Stimulated activated CD8-positive, alpha-beta memory T cell treated with anti-CD3 and anti-CD28 coated beads, Interleukin-4, amount 100 ng/mL, for 1 hour (primary cell): ENCODE measurements at places on chromosomes 4 and X.

DNA sequence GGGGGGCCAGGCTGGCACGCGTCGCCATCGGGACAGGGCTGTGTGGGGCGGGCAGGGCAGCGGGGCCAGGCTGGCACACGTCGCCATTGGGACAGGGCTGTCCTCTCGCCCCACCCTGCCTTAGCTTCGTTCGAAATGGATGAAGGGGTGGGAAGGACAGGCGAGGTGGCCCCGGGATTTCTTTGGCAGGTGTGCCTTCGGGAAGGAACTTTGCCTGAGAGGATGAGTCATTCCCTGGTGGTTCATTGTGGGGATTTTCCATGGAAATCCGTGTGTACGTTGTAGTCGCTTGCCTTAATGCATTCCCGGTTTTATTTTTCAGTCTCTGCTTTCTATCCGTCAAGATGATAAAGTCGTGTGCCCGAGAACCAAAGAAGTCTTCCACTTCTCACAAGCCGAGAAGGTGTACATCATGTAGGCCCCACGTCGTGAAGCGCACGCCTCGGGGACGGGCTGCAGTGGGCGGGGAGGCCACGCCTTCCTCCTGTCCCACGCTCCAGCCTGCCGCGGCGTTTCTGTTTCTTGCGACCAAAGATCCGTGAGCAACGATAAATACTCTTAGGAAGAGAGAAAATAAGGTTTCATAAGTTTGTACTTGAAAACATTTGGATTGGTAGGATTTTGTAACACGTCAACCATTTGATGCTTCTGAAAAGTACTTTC is 8.1 kb upstream of the UVSSA start:
- no peak for DNase-seq

GRCh38 chr4:24527371-24527770 is 57.0 kb downstream of the DHX15 start:
- DNase-seq, result no peak

GRCh38 chr4:131613824-131614216 is 1535.3 kb upstream of the PCDH10 start:
- no peak for DNase-seq

- no peak for DNase-seq
These were observed 216.1 kb upstream of the PSAPL1 start for GRCh38 chr4:7650606-7651385.

GRCh38 chrX:132940727-132941327 is 17.6 kb downstream of the HS6ST2 start:
- DNase-seq, result no peak

DNA sequence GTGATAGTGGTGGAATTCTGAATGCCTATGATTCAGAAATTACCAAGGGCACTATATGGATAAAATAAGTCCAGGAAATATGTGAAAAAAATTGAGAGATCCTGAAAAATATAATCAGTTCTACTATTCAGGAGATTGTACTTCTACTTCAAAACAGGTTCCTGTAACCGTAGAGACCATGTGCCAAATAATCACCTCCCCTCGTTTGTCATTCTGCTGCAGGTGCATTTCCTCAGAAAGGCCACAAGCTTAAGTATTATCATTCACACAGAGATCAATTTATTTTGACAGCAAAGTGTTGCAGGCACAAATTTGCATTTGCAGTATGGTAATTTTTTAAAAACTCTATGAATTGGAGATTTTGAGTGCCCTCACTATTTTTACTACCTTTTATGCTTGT is 1000.0 kb downstream of the CCSER1 start:
- DNase-seq, result no peak

DNA sequence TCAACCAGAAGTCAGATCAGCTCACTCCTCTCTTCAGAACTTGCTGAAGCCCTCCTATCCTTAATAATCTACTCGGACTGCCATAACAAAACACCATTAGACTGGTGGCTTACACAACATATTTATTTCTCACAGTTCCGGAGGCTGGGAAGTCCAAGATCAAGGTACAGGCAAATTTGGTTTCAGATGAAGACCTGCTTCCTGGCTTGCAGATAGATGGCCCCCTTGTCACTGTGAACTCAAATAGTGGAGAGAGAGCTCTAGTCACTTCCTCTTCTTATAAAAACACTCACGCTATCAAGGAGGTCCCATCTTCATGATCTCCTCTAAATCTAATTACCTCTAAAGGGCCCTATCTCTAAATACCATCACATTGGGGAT is 125.1 kb downstream of the CAMK2D start:
- no peak for DNase-seq

DNA sequence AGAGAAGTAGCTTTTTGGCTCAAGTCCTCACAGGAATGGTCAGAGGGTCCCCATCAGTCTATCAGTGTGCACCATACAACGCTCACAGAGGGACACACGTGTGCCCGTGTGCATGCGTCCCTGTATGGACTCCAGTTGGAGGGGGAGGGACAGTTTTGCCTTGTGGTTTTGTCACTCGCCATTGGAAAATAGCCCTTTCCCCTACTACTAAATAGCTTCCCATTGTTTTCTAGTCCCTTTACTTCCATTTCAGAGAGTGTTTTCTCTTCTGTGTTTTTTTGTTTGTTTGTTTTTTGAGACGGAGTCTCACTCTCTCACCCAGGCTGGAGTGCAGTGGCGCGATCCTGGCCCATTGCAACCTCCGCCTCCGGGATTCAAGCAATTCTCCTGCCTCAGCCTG is 34.9 kb downstream of the WDR13 start:
- no peak for DNase-seq

DNA sequence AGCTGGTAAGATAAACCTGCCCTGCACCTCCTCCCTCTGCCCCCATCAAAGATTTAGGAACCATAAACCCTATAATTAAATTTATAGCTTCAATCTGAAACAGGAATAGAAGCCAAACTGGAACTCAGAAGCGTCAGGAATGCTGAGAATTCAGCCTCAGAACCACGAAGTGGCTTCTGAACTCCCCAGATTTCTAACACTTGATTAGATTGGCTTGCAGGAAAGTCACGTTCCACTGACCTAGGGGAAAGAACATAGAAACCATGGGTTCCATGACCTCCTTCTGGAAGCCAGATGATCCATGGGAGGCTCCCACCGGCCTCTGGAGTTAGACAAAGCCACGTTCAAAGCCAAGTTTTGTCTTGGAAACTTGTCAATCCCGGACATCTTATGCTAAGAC is 356.5 kb downstream of the MID1IP1 start:
- DNase-seq, result no peak
